Chondrocyte (in vitro differentiated cells): ENCODE measurements at places on chromosomes 13 and 19. TPM values are rescaled to one million over a fixed set of nuclear protein-coding genes. Genes with fewer than 3 reads are reported as not detected.

Gene UNC13A
- total RNA-seq: 2.0 to 3.9 TPM (median 2.1 TPM) in 3 replicates

DNA sequence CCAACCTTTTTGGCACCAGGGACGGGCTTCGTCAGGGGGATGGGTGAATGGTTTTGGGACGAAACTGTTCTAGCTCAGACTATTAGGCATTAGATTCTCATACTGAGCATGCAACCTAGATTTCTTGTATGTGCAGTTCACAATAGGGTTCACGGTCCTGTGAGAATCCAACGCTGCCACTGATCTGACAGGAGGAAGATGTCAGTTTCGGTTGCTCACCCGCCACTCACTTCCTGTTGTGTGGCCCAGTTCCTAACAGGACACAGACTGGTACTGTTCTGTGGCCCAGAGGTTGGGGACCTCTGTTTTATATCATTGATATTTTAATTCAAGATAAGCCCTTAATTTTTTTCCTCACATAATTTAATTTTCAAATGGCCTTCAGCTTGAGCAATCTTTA, 26.7 kb upstream of the TDRD3 start:
- H3K27ac ChIP-seq: no peak overlapping the region
- H3K27me3 ChIP-seq: no peaks in the 10 kb centered on the region
- no peak for DNase-seq
- no peak overlapping the region for H3K4me3 ChIP-seq
- H3K4me1 ChIP-seq: no peaks in the 10 kb centered on the region
- no peaks in the 10 kb centered on the region for H3K36me3 ChIP-seq

Gene ELSPBP1
- not detected in 3 replicates for total RNA-seq

DNA sequence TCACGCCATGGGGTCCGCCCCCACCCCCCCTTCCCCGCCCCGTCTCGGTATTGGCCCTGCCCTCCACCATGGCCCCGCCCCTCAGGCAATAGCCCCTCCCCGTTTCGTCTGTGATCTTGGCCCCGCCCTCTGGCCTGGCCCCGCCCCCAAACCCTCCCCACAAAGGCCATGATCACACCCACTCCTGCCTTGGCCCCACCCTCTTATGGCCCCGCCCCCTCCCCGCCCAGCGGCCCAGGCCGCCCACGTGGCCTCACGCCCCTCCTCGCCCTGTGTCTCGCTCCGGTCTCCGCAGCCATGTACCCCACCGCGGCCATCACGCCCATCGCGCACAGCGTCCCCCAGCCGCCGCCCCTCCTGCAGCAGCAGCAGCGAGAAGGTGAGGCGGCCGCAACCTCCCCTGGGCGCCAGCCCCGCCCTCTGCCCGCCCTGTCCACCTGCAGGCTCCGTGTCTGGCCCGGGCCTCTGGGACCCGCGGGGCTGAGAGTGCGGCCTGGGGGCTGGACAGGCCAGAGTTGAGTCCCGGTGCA, 61.3 kb downstream of the CELF5 start:
- H3K36me3 ChIP-seq: no peaks in the 10 kb centered on the region
- DNase-seq: no peak
- H3K27ac ChIP-seq: no peak overlapping the region
- H3K27me3 ChIP-seq: peaks cover 32% of the 10 kb centered on the region
- peak overlapping the region; percentile 47 for H3K4me3 ChIP-seq

GRCh38 chr13:33303855-33304597, 18.5 kb upstream of the STARD13 start:
- no peak overlapping the region for H3K27ac ChIP-seq
- no peak overlapping the region for H3K4me3 ChIP-seq
- no peak for DNase-seq
- H3K36me3 ChIP-seq: no peaks in the 10 kb centered on the region
- H3K4me1 ChIP-seq: peaks cover 6% of the 10 kb centered on the region

Gene CCDC61
- 7.2 to 8.4 TPM (median 7.8 TPM) in 3 replicates for total RNA-seq

Gene ZNF264
- total RNA-seq: 29.8 to 35.4 TPM (median 35.0 TPM) in 3 replicates

Gene OR10H1
- total RNA-seq: not detected in 3 replicates

DNA sequence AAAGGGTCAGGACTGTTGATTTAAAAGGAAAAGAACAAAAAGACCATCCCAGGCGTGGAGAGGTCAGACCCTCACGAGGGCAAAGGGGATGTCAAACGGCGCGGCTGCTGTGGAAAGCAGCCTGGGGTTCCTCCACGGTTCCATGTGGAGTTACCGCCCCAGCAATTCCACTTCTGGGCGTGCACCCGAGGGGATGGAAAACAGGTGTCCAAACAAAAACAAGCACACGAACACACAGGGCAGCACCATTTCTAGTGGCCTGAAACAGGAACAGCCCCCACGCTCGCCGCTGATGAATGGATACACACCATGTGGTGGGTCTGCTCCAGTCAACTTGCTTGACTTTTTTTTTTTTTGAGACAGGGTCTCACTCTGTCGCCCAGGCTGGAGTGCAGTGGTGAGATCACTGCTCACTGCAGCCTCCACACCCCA, 11.2 kb downstream of the AP3D1 start:
- no peaks in the 10 kb centered on the region for H3K27me3 ChIP-seq
- H3K36me3 ChIP-seq: peaks cover 8% of the 10 kb centered on the region
- no peak for DNase-seq

Gene TEX29
- 0.59 to 0.94 TPM (median 0.70 TPM) in 3 replicates for total RNA-seq

DNA sequence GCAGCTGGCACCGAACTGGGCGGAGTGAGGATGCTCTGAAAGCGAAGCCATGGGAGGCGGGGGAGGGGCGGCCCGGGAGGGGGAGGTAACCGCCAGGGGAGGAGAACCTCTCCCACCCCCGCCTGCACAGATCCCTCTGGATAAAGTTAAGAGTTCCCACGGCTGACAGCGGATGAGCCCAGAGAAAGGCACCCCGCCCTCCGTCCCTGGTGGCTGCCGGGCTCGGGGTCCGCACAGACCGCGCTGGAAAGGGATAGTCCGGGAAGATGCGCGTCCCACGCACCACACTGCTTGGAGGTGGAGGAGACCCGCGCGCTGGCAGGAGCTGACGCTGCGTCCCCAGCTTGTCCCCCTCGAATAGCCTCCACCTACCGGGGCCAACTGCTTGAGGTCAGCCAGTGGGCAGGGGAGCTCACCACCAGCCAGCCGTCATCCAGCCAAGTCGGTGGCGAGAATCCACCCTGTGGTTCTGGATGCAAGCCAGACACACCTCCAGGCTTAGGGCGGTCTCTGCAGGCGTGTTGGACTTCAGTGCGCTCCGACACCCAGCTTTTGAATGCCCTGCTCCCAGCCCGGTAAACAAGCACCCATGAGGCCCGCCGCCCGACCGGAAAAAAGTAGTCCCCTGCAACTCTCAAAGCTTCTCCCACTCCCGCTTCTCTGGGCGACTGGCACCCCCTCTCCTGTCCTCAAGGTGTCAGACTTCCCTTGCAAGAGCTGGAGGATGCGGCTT, at the start of gene TRPC4:
Gene TRPC4 (minus strand): TSS at position 17 of the 733 bp plus-strand sequence. CDS start 86,439 bp downstream, outside the sequence.
- H3K36me3 ChIP-seq: no peaks in the 10 kb centered on the region
- peak; percentile 90 for DNase-seq
- peak within 1 kb of the TSS; percentile 92 for H3K4me3 ChIP-seq
- H3K27me3 ChIP-seq: no peaks in the 10 kb centered on the region
- H3K27ac ChIP-seq: peak within 1 kb of the TSS; percentile 74

GRCh38 chr19:9956956-9957355, 20.6 kb upstream of the OLFM2 start:
- peaks cover 2% of the 10 kb centered on the region for H3K36me3 ChIP-seq
- no peak overlapping the region for H3K4me3 ChIP-seq
- H3K27ac ChIP-seq: no peak overlapping the region
- no peaks in the 10 kb centered on the region for H3K27me3 ChIP-seq
- H3K4me1 ChIP-seq: peaks cover 10% of the 10 kb centered on the region

Gene RHPN2
- 5.4 to 8.5 TPM (median 6.5 TPM) in 3 replicates for total RNA-seq

GRCh38 chr13:79231887-79232286, 174.2 kb downstream of the RBM26 start:
- DNase-seq: no peak
- H3K27me3 ChIP-seq: no peaks in the 10 kb centered on the region
- H3K4me3 ChIP-seq: no peak overlapping the region

- H3K4me1 ChIP-seq: peaks cover 22% of the 10 kb centered on the region
- peaks cover 9% of the 10 kb centered on the region for H3K36me3 ChIP-seq
- H3K4me3 ChIP-seq: peak overlapping the region; percentile 100
Measured at GRCh38 chr19:36771261-36772231, 1.1 kb downstream of the ZNF850 start.

Gene PRODH2
- not detected in 3 replicates for total RNA-seq

Gene PAF1
- 32.2 to 39.7 TPM (median 32.5 TPM) in 3 replicates for total RNA-seq

Gene CPB2
- not detected in 3 replicates for total RNA-seq

Gene TMEM86B
- total RNA-seq: 1.4 to 1.5 TPM (median 1.4 TPM) in 3 replicates

Gene AP2A1
- total RNA-seq: 144 to 149 TPM (median 146 TPM) in 3 replicates

DNA sequence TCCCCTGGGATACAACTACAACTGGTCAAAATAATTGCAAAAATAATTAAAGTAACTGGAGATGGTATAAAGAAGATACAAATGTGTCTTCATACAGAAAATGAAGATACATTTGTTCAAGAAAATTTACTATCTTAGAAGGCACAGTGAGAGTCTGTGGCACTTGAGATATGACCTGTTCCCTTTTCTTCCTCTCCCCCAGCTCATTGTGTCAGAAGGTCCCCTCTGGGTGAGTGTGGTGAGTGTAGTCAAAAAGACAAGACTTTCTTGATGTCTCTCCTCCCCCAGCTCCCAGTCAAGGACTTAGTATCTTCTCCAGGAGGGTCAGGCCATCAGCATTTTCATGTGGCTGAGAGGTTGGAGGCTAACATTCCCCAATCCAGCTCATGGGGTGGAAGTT, 51.7 kb downstream of the EDNRB start:
- no peak overlapping the region for H3K27ac ChIP-seq
- H3K4me3 ChIP-seq: no peak overlapping the region
- no peak for DNase-seq
- H3K36me3 ChIP-seq: peaks cover 2% of the 10 kb centered on the region
- no peaks in the 10 kb centered on the region for H3K4me1 ChIP-seq
- no peaks in the 10 kb centered on the region for H3K27me3 ChIP-seq

Gene RGCC
- not detected in 3 replicates for total RNA-seq

DNA sequence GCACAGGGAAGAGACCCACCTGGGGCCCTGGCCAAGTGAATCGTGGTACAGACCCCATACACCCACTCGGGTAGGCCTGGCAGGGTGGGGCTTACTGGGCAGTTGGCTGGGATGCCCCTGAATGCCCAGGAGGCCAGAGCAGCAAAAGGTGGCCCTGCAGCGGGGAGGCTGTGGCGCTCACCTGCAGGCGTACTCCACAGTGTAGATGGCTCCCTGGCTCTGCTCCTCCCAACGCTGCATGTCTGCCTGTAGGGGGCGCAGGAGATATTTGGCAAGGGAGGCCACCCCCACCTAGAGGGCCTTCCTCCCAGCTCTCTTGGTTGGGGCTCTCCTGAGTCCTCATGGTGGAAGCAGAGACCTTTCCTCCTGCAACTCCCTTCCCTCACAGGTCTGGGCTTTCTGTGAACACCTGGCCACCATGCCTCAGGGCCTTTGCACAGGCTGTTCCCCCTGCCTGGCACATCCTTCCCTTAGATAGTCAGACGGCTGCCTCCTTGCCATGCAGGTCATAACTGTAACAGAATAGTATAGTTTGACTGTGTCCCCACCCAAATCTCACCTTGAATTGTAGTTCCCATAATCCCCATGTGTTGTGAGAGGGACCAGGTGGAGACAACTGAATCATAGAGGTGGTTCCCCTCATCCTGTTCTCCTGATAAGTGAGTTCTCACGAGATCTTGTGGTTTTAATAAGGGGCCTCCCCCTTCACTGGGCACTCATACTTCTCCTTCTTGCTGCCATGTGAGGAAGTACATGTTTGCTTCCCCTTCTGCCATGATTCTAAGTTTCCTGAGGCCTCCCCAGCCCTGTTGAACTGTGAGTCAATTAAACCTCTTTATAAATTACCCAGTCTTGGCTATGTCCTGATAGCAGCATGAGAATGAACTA, 5.9 kb downstream of the BORCS8 start:
- peaks cover 14% of the 10 kb centered on the region for H3K4me1 ChIP-seq
- no peak overlapping the region for H3K4me3 ChIP-seq
- no peak for DNase-seq
- H3K27me3 ChIP-seq: no peaks in the 10 kb centered on the region

Gene ZNF20
- 2.0 to 3.8 TPM (median 3.1 TPM) in 3 replicates for total RNA-seq

- DNase-seq: no peak
- H3K27me3 ChIP-seq: no peaks in the 10 kb centered on the region
- H3K4me1 ChIP-seq: peaks cover 39% of the 10 kb centered on the region
- peak overlapping the region; percentile 70 for H3K27ac ChIP-seq
Measured at GRCh38 chr13:52411629-52412028, 5.7 kb upstream of the THSD1 start.
